H9 (cell line): ENCODE measurements at places on chromosomes 11 and 22.

DNA sequence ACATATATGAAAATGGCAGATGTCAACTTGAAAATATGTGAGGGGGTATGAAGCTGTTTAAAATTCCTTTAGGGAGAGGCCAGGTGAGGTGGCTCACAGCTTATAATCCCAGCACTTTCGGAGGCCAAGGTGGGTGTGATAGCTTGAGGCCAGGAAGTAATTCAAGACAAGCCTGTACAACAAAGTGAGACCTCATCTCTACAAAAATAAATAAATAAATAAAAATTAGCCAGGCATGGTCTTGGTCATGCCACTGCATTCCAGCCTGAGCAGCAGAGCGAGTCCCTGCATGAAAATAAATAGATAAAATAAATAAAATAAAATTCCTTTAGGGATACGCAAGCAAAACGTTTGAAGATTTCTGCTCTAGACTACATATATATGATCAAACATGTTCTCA lies 38.1 kb upstream of the FAM181B start:
- DNase-seq = no peak

GRCh38 chr22:30182350-30182745 lies 64.2 kb downstream of the LIF start:
- DNase-seq = no peak

GRCh38 chr22:37368058-37368457 lies 59.2 kb downstream of the ELFN2 start:
- no peak for DNase-seq

DNA sequence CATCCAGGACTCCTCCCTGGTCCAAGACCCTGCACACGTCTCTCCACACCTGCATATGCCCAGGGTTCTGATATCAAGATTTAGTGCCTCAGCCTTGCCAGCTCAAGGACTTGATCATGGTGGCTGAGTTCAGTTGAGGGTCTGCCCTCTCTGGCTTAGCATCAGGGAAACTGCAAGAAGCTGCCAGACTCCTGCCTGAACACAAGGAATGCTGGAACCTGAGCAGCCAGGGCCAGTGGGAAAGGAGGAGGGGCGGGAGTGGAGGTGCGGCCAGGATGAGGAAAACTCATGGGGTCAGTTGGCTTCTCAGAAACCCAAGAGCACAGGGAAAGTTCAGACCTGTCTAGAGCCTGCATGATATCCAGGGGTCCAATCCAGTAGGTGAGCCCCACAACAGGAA lies 546.1 kb downstream of the BUD13 start:
- peak; percentile 41 for DNase-seq

DNA sequence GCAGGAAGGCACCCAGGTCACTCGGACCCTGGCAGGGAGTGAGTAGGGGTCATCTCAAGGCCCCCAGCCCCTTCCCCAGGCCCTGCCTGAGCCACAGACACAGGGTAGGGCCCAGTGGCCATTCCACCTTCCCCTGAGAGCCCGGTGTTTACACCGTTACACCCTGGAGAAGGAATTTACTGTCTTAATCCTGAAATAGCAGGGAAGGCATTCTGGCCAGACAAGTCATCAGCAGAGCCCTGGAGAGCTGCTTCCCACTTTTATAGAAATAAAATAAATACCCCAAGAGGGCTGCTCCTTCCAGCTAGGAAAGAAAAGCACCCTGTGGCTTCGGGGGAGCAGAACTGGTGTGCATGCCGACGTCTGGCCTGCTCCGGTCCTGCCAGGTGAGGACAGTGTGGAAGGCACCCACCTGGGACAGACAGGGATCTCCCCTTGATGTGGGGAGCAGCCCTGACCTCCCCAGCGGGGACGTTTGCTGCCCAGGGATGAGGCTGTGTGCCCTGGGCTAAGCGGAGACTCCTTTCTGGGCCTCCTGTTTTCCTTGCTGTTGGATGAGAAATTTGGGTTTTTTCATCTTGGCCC lies 180.0 kb downstream of the MN1 start:
- no peak for DNase-seq

DNA sequence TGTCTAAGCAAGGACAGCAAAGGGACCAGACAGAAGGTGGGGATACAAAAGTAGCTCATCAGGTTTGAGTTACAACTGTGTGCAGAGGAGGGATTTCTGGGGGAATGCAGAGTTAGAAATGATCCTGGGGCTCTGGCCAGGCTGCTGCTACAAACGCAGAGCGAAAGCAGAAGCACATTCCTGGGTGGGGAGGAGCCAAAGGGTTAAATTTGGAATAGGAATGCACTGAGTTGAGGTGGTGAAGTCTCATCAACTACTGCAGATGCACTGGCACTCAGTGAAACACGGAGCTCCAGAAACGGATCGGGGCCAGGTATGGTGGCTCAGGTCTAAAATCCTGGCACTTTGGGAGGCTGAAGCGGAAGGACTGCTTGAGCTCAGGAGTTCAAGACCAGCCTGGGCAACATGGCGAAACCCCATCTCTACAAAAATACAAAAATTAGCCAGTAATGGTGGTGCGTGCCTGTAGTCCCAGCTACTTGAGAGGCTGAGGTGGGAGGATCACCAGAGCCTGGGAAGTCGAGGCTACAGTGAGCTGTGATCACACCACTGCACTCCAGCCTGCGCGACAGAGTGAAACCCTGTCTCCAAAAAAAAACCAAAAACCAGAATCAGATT lies 3.2 kb downstream of the CHKA start:
- peak; percentile 54 for DNase-seq

- no peak for DNase-seq
Measured at GRCh38 chr11:95066716-95067038, at the start of gene SRSF8. Gene SRSF8 (plus strand): TSS chr11:95066919. CDS start chr11:95067227, 308 bp downstream.

- DNase-seq = no peak
Measured at GRCh38 chr11:133065847-133066485, 466.3 kb downstream of the OPCML start.

- DNase-seq = no peak
Measured at GRCh38 chr22:49077586-49077985, 750.1 kb downstream of the BRD1 start.

- DNase-seq = no peak
Measured at GRCh38 chr11:65719871-65720210, 757 bp downstream of the RNASEH2C start.

DNA sequence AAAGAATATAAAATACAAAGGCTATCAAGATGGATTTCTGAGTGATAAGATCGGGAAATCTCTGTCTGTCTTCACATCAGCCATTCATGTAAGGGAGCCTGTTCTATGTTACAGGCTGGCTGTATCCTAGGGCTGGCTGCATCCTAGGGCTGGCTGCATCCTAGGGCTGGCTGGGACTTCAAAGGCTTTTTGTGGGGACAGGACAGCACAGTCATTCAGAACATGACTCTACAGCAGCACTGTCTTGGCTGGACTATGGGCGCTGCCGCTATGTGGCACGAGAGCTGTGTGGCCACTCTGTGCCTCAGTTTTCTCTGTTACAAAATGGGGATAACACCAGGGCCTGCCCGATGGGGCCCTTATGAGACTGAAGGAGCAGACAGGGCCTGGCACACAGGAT lies 10.2 kb downstream of the ADAMTS8 start:
- DNase-seq = no peak
